ENCODE measurements at places on chromosomes 7 and 10. TPM values are rescaled to one million over a fixed set of nuclear protein-coding genes. Genes with fewer than 3 reads are reported as not detected.

Gene GSTK1
- 149 TPM for total RNA-seq

Gene PLAU
- 16.8 TPM for total RNA-seq

Gene CAMK2B
- 0.17 TPM for total RNA-seq

Gene ANK3
- 91.1 TPM for total RNA-seq

Gene ERVW-1
- not detected for total RNA-seq

Gene GIMAP4
- 83.3 TPM for total RNA-seq

- DNase-seq, result no peak
Measured at GRCh38 chr7:94442639-94443038, 47.9 kb downstream of the COL1A2 start.

- no peak for DNase-seq
Measured at GRCh38 chr10:10589540-10590303, 427.9 kb upstream of the CELF2 start.

- peak; percentile 53 for DNase-seq
Measured at GRCh38 chr10:75616874-75617478, 185.6 kb downstream of the LRMDA start.

Measured in upper lobe of right lung (tissue), 1 donor.